NCI-H1436 (cell line): ENCODE measurements at places on chromosomes 12 and 14.

DNA sequence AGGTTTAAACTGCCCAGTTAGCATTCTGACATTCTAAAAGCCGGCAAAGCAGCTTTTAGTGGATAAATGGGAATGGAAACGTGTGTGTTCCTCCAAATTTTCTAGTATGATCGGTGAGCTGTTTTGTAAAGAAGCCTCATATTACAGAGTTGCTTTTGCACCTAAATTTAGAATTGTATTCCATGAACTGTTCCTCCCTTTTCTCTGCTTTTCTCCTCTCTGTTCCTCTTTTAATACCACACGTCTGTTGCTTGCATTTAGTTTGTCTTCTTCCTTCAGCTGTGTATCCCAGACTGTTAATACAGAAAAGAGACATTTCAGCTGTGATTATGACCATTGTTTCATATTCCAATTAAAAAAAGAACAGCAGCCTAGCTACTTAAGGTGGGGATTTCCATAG is 10.7 kb downstream of the DYRK2 start:
- no peak for DNase-seq

DNA sequence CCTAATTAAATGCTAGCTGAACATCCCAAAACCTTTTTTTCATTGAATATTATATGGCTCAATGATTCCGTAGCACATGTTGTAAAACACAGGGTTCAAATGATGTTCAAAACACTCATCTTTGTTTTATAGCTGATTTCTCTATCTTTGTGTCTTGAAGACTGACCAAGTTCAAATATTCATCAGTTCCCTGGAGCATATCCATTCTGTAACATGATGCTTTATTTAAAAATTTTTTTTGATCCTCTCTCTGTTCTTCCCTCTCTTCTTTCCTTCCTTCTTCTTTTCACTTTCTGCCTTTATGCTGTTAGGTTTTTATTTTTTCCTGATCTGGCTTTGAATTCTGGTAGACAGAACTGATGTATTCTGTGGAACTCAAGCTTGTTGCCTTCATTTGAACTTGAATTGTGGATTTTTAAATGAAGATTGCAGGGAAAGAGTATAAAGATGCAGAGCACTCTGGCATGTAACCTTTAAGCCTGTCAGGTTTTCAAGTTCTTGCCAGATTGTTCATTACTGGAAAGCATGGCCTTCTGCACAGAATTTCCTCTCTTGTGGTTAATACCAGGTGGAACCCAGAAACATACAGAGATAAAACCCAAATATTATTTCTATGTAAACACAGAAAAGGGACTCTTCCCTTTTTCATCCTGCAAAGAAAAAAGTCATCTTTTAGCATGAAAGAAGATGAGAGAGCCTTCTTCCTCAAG is 39.5 kb downstream of the PROX2 start:
- no peak for DNase-seq

DNA sequence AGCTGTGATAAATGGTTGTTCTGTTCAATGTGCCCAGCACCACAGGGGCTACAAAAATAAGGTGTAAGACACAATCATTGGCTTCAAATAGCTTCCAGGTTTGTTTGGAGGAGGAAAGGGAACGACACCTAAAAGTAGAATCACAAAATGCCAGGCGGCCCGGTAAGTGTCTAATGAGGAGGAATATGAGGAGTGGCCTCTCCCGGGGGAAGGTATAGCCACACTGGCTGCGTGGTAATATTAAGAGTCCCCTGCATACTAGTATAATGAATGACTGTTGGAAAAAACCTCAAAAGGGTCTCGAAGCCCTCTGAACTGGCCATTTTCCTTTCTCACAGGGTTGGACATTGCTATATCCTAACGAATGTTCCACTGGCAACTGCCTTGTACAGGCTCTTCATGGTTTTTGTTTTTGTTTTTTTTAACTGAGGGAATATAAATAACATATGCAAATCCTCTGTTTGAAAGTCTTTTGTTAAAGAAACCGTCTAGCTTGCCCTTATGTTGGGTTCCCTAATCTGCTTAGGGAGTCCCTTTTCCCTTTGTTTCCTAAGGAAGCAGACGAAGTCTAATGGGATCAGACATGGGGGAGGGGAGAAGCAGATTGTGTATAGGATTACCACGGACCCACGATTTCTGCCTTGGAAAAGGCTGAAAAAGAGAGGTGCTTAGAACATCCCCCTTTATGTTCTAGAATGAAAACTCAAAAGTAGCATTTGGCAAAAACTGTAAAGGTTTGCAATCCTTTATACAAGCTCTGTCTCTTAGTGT is 4.2 kb downstream of the CCDC60 start:
- no peak for DNase-seq

- DNase-seq: no peak
These were observed at the start of gene OR4Q2 for GRCh38 chr14:20001863-20002262. Gene OR4Q2 (plus strand): TSS chr14:20002163.

DNA sequence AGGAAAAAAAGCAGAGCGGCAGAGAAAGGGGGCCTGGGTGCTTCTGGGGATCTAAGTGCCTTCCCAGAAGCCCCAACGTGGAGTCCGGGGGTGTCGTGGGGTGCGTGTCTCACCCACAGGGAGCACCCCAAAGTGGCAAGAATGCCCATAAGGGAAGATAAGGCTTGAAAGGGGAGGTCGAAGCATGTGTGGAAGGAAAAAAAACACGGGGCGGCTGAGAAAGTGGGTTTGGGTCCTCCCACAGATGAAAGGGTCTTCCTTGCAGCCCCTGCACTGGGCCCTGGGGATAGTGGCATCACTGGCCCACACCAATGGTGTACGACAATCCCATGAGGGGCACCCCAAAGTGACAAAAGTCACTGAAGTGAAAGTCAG is 275.5 kb downstream of the ALG10 start:
- DNase-seq: no peak

DNA sequence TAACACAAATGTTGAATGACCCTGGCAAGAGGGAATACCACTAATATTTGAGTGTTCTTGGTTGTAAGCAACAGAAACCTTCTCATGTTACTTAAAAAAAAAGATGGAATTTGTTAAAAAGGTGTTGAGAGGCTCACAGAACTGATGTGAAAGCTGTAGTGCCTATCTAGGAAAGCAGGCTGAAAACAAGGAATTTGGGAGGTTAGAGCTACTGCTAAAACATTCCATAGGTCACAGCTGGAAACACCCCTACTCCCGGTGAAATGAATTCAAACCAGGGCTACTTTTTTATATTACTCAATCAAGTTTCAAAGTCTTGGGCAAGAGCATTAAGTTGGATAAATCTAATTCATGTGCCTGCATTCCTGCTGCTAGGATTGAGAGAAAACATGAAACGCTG is 104.1 kb downstream of the SLC35F4 start:
- no peak for DNase-seq

DNA sequence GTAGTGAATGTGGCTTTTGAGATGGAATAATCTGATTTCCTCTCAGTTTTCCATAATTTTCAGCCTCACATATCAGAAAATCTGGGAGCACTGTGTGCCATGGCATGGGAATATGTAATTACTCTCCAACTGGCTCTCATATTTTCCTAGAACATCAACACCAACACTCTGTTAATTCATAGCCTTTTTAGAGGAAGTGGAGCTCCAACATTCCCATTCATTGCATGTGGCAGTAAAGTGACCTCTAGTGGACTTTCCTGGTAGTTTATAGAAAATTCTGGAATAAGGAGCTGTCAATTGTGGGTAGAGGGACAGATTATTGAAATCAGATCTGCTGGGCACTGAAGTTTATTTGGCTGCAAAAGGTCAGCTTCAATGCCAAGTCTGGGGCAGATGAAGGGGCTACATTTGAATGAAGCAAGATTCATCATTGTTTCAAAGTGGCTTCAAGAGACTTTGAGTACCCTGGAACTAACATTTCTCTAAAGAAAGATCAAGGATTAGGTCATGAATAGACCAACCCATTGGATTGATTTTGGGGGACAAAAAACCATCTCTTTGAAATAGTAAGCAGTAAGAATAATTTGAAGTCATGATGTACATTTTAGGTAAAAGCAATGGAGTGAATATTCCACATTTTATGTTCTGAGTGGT is 23.6 kb upstream of the USP44 start:
- DNase-seq: peak; percentile 4

DNA sequence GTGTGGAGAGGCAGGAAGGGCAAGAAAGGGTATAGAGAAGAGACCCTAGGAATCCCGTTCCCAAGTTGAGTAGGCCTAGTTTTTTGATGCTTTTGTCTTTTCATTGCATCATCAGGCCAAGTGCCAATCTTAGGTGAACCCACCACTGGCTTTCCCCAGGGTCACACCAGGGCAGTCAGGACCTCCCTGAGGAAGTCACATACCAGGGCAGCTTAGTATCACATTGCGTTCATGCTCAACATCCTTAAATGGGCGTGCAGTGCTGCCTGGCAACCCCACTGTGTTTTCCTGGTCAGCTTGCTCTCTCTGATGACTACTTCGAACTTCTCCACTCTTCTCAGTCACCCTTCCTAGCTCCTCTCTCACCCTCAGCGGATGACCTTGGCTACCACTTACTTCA is 9.0 kb downstream of the ASIC1 start:
- no peak for DNase-seq

DNA sequence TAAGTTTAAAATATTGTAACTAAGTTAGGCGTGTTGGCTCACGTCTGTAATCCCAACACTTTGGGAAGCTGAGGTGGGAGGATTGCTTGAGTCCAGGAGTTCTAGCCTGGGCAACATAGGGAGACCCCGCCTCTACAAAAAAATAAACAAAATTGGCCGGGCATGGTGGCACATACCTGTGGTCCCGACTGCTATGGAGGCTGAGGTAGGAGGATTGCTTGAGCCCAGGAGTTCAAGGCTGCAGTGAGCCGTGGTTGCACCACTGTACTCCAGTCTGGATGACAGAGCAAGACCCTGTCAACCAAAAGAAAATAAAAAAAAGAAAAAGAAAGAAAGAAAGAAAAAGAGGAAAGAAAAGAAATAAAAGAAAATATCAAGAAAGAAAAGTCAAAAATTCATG is 72.5 kb downstream of the TSPAN11 start:
- no peak for DNase-seq

DNA sequence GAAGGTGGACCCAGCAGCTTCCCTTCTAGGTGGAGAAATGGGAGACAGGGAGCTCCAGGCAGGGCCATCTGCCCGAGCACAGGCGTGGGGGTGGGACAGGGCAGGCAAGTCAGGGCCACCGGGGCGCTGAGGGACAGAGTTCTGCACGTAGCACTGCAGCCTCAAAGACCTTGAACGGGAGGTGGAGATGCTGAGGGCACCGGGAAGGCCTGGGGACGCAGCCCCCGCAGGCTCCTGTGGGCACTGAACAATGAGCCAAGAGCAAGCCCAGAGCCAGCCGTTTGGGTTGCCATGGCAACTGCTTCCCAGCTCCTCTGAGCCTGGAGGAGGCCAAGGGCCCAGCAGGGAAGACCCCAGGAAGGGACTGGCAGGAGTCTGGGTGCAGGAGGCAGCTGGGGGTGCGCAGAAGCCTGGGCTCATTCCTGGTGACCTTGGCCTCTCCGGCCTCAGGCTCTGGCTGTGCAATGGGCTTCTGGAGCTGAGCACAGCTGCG is 3.4 kb downstream of the LBHD2 start:
- no peak for DNase-seq

DNA sequence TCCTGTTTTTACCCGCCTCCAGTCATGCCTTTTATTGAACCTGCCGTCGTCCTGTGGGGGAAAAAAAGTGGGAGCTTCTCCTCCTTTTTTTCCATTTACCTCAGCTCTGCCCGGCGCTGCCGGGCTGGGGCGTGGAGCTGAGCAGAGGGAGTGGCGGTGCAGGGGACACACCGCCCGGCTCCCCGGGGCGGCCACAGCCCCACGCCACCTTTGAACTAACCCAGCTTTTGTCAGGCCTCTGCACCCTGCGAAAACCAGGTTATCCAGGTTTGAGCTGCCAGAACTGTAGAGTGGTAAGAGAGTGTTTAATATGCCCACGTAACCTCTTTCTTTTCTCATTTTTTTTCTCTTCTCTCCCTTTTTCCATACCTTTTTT is 161.0 kb upstream of the FKBP4 start:
- DNase-seq: no peak

GRCh38 chr14:106826833-106827369 is 1300.5 kb downstream of the TMEM121 start:
- DNase-seq: no peak

DNA sequence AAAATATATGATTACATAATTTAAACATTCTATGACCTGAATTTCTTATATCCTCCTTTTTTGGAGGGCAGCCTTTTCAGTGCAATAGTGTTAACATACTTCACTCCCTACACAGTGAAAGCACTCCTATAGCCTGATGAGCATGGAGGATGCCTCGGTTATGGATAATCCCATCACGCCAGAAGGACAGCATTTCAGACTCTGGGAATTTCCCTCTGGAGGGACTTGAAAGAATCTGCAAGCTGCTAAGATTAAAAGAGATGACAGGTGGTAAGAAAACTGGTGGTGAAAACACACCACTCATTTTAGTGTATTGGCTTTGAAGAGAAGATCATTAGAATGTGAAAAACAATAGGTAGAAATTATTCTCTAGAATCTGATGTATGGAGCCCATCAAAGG is 99.3 kb upstream of the LMNTD1 start:
- DNase-seq: no peak

DNA sequence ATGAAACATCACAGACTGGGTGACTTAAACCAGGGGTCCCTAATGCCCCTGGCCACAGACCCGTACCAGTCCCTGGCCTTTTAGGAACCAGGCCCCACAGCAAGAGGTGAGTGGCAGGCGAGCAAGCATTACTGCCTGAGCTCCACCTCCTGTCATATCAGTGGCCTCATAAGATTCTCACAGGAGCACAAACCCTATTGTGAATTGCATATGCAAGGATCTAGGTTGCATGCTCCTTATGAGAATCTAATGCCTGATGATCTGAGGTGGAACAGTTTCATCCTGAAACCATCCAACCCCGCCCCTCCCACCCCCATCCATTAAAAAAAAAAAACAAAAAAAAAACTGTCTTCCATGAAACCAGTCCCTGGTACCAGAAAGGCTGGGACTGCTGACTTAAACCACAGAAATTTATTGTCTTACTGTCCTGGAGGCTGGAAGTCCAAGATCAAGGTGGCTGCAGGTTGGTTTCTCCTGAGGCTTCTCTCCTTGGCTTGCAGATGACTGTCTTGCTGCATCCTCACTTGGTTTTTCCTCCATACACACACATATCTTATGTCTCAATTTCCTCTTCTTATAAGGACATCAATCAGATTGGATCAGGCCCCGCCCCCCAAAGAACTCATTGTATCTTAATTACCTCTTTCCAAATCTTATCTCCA is 235.9 kb downstream of the CHST11 start:
- DNase-seq: no peak

DNA sequence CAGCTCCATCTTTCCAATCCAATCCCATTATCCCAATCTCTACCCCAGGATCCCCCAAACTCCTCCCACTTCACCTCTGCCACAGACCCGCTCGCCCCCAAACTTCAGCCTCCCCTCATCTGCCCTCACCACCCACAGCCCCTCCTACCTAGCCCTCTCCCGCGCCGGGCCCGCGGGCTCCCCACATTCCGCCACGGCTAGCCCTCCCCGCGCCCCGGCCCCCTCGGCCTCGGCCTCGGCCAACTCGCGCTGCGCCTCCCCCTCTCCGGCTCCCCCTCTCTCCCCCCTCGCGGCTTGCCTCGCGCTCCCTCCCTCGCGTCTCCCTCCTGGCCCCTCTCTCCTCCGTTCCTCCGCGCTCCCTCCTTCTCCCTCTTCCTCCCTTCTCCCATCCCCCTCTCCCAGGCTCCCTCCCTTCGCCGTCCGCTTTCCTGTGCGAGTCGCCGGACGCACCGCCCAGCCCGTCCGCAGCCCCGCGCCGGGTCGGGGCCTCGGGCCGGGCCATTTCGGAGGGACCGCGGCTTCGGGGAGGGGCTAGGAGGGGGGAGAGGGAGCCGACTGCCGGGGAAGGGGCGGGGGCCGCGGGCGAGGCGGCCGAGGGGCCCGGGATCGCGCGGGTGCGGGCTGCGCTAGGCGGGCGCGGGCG is at the start of gene ATN1:
Gene ATN1, plus strand, starts transcription at position 581 of the 643 bp plus-strand sequence. CDS start 6,043 bp downstream, outside the sequence.
- peak; percentile 44 for DNase-seq
